Erythroblast (primary cell): ENCODE measurements at places on chromosomes 3 and 15.

DNA sequence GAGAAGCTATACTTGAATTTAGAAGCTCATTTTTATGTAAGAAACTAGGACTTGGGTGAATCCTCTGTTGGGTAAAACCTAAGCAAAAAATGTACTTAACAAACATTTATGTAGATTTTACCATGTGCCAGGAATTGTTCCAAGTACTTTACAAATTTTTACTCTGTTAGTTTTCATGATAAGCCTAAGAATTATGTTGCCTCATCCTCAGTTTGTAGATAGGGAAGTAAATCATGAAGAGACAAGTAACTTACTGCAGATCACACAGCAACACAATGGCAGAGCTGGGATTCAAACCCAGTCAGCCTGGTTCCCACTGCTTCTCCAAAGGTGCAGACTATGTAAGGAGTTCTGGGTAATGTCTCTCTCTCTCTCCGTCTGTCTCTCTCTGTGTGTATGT lies 169.9 kb downstream of the DIPK2A start:
- no peak for DNase-seq

DNA sequence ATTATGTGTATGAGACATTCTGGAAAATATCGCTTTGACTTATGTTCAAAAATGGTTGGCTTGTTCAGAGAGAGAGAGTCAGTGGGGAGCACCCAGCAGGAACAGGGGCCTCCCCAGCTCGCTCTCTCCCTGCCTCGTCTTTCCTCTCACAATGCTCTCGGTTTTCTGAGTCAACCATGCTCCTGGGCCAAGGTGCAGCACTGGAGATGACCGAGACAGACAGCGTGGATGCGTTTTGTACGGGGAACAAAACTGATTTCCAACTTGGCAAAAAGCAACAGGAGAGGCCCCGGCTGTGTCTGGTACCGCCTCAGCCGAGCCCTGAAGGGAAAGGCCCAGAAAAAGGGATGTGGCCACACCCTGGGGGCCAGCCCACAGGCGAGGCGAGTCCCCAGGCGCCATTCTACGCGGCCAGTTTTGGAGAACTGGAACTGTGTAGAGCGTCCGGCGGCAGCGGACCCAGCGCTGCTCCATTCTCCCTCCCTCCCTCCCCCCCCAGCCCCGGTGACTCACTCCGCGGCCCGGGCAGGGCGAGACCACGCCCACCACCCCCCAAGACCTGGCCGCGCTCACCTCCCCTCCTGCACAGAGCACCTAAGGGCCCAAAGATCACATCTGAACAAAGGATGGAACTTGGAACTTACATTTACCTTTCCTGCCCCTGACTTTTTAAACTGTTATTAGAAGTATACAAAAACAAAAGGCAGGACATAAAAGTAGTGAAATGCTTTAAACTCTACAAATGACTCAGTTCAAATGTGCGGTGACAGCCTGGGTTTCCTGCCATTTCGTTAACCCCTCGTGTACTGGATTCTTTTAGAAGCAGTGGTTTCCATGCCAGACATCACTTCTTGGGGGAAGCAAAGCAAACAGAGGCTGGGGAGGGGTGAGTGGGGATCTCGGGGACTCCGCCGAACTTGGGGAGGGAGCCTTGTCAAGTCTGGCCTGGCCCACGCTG lies 12.7 kb downstream of the ATP10A start:
- no peak for DNase-seq

GRCh38 chr3:474828-475227 lies 278.3 kb downstream of the CHL1 start:
- no peak for DNase-seq

GRCh38 chr3:196311-197148 lies at the start of gene CHL1:
TSS of gene CHL1 (plus strand) at chr3:196763. CDS start at chr3:319777, 123,014 bp downstream.
- DNase-seq, result no peak

GRCh38 chr15:47586653-47587224 lies 130.6 kb upstream of the SEMA6D start:
- no peak for DNase-seq

GRCh38 chr15:94263341-94264273 lies 32.2 kb downstream of the MCTP2 start:
- no peak for DNase-seq

DNA sequence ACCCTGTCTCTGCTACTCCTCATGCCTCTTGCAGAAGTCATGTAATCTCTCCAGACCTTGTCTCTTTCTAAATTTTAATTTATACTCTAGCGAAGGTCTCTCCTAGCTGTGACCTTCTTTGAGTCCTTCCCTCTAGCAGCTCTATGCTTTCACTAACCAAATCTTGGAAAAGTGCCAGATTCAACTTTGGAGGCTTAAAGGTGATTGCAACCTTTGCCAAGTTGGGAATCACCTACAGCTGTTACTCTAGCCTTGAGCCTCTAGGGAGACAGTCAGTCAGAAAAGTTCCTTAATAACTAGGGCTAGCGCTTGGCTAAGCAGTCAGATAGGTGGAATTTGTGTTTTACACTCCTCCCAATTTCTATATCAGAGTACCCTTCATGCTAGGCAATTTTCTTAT lies 46.1 kb upstream of the ABI3BP start:
- DNase-seq, result no peak

GRCh38 chr3:64406271-64406670 lies 181.0 kb upstream of the PRICKLE2 start:
- no peak for DNase-seq

- no peak for DNase-seq
Measured at GRCh38 chr15:85313339-85313738, 67.1 kb upstream of the AKAP13 start.

DNA sequence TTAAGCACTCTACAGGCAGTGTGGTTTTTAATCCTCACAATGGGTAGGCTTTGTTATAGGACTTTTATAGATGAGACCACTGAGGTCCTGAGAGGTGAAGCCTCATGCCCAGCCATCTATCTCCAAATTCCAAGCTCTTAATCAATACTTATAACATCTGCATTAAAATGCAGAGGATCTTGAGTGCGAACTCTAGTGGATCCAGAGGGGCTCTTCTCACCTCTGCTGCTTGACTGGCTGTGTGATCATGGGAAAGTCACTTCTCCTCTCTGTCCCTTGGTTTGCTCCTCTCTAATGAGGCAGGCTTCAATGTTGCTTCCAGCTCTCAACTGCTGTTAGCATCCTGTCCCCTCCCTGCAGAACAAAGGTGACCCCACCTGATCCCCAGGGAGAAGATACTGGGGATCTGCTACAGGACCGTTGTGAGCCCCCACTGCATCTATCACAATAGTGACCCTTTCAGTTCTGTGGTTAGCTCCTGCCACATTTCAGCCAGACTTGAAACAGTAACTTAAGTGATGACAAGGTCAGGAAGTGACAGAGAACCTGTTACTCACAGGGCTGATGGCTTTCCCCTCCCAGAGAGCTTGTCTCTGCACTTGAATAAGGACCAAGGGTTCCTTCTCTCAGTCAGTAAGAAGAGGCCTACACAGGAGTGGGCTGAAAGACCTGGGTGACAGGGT lies 1.3 kb downstream of the SLC27A2 start:
- DNase-seq, result peak; percentile 32

DNA sequence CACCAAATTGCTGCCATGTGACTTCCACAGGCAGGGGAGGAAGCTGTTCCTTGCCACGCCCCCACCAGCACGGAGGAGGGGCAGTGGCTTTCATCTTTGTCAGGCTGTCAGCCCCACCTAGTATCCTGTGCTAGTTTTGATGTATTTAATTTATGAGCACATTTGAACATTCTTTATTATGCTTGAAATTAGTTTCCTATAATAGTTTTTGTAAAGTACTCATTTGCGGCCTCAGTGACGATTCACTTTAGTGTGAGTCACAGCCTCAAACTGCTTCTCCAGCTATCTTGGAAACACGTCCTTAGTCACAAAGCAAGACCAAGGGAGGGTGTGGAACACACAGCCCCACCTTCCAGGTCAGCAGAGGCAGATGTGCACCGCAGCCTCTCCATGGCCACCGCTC lies 239.9 kb upstream of the ATP10A start:
- no peak for DNase-seq

GRCh38 chr3:66381626-66382025 lies 119.2 kb downstream of the LRIG1 start:
- no peak for DNase-seq

DNA sequence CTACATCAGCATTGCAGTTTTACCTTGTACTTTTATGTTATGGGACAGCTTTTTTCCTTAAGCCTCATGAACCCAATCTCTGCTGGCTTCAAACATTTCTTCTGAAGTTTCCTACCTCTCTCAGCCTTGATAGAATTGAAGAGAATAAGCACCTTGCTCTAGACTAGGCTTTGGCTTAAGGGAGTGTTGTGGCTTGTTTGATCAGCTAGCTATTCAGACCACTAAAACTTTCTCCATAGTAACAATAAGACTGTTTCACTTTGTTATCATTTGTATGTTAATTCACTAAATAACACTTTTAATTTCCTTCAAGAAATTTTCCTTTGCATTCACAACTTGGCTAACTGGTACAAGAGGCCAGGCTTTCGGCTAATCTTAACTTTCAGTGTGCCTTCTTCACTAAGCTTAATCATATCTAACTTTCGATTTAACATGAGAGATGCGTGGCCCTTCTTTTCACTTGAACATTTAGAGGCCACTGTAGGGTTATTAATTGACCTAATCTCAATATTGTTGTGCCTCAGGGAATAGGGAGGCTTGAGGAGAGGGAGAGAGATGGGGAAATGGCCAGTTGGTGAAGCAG lies 8.1 kb upstream of the TIGIT start:
- DNase-seq, result no peak

DNA sequence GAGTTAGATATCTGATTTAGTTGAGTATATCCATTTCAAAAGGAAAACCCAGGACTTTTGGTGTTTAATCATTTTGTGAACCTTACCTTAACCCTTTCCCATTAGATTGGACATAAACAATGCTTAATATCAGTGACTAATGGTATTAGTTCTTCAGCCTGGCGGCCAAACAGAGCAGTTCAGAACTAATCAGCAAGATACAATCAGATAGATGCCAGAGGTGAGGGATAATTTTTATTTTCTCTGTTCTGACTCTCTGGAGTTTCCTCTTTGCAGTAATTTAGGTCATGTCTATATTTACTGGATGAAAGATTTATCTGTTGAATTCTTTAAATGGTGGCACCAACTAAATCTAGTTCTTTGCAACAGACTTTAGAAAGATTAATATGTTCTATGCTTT lies 337.8 kb downstream of the ROBO2 start:
- DNase-seq, result no peak

DNA sequence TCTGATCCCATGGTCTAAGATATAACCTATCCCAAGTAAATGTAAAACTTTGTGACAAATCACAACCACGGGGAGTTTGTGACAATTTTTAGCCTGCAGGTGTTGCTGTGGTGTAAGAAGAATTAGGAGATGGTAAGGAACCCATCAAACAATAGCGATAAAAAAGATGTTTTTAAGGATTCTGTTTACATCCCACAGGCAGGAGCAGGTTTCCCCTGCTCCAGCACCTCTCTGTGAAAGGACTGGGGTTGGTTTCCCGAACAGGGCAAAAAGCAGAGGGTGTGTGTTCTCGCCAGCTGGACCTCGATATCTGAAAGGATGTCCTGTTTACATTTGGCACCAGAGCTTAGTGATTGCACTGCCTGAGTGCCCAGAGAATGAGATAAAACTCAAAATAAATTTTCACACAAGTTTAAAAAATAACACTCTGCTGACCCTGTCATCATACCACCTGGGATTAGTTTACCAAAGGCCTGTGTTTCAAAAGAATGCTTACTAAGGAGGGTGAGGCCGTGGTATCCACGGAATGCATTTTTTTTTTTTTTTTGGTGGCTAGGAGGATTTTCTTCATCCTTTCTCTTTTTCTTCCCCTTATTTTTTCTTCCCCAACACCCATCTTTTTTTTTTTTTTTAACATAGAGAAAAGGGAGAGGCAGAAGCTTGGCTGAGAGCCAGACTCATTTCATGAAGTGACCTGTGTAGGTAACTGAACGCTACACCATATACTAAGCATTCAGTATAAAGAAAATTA lies 151.8 kb upstream of the DPH6 start:
- no peak for DNase-seq

GRCh38 chr3:57788624-57789018 lies 32.5 kb downstream of the SLMAP start:
- no peak for DNase-seq

- peak; percentile 2 for DNase-seq
Measured at GRCh38 chr3:17979252-17979651, 236.8 kb upstream of the TBC1D5 start.

DNA sequence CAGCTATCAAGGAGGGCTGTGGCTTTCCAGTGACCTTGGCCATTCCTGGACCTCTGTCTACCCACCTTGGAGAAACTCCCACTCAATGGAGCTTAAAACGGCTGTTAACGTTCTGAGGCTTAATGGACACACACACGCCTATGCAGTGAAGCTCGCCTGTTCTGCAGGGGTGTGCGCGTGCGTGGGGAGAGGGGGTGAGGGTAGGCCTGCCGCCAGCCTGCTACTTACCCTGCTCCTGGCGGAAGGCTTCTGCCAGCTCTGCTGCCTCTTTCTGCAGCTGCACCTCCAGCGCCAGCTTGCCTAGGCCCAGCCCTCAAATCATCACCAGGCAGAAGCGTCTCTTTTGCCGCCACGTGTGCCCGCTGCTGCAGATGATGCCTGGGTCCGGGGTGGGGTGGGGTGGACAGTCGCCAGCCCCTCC lies 23.2 kb upstream of the PARL start:
- DNase-seq, result no peak

DNA sequence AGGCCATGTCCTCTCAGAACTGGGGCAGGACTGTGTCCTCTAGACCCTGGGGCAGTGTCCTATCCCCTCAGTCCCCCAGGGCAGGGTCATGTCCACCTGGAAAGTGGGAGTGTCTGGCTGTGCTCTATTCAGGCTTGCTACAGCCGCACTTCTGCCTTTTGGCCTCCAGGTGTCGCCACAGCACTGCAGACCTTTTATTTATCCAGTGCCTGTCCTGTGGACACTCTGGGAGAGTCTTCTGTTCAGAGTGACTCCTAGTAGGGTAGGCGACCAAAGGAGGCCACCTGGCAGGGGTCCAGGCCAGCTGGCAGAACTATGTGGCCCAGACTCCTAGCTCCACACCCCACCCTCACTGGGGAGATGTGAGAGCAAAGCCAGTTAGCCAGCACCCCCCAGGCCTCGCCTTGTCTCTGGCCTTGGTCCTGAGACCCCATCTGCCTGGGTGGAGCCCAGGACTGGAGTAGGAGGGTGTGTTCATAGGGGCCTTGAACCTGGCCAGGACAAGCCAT lies 3.9 kb downstream of the TMIE start:
- peak; percentile 78 for DNase-seq

DNA sequence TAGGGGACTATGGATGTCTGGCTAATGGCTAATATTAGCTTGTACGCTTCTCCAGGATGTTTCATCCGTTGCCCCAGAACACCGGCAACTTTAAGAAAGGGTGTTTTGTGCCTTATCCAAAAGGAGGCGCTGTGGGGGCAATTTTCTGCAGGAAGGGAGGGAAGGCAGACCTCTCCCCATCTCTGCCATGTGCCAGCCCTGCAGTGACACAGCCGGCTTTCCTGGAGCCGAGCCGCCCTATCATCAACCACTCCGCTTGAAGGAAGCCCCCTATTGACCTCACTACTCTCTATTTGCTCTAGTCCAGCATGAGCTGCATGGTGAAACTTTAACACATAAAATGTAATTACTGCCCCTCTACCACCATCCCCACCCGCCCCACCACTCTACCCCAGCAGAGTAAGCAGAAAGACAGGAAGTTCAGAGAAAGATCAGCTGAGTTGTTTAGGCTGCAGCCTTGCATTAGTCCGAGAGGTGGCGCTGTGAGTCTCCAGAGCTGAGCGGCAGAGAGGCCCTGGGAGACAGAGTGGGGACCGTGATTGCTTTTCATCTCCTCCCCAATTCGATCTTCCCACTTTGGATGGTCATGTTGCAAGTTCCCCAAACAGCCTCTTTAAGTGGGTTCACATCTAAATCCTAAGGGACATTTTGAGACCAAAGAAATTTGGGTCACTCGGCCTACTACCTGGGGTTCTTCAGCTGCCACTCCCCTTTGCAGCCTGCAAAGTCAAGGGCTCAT lies 24.5 kb upstream of the RAD18 start:
- DNase-seq, result peak; percentile 62
